Stimulated activated CD8-positive, alpha-beta memory T cell treated with anti-CD3 and anti-CD28 coated beads, Interleukin-4, amount 100 ng/mL, for 4 hours (primary cell): ENCODE measurements at places on chromosomes 12 and 14.

GRCh38 chr12:6824901-6825381, 3.3 kb upstream of the P3H3 start:
- DNase-seq = no peak

GRCh38 chr12:114835031-114835430, 151.1 kb upstream of the TBX3 start:
- DNase-seq = no peak

- no peak for DNase-seq
Observed at GRCh38 chr12:117596968-117597367, 235.5 kb upstream of the NOS1 start.

DNA sequence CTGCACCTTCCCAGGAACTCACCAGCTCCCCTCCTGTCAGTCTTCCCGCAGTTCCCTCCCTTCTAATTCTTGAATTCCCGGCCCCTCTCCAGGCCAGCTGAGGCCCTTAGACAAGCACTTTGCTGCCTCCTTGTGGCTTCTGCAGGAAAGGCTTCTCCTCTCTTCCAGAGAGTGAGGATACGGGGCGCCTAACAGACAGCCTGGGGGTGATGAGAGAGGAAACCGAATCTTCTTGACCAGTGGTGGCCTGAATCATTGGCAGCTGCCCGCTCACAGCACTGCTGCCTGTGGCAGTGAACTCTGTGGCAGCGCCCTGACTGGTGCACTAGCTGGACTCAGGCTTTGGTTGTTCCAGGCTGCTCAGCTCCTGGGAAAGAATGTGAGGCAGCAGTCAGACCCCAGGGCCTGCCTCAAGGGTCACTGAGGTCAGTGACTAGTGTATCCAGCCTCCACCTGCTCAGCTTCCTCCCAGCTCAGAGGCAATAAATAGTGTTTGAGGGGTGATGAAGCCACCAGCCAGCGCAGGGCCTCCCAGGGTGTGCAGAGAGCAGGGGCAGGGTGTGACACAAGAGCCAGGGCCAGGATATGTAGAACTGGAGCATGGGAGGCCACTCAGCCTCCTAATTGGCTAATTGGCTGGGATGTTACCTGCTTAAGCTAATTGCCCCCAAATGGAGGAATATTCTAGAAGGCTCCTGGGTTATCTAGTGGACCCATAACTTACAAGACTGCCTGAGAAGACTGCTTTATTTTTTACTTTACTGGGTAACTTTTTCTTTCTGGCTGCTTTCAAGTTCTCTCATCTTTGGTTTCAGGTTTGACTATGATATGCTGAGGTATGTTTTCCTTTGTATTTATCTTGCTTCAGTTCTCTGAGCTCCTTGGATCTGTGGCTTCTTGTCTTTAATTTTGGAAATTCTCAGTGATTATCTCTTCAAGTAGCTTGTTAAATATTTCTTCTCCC, 12.9 kb upstream of the MCRS1 start:
- no peak for DNase-seq

- no peak for DNase-seq
Observed at GRCh38 chr12:79560225-79560889, 130.4 kb downstream of the PAWR start.

DNA sequence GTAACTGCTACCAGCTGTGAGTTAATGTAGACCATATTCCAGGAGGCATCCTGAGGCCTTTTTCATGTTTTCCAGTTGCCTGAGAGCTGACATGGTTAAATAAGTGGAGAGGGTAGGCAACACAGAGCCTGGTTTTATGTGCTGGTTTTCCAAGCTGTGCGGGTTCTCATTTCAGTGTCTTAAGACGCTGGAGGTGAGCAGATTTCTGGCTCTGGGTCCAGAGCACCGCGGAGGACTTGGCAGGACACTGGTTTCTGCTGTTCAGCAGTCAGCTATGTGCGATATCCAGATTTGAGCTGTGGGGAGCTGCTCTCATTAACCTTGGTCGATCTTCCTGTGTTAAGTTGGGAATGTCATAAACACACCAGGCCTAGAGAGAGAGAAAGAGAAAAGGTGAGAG, 680.8 kb downstream of the BCL11B start:
- no peak for DNase-seq

DNA sequence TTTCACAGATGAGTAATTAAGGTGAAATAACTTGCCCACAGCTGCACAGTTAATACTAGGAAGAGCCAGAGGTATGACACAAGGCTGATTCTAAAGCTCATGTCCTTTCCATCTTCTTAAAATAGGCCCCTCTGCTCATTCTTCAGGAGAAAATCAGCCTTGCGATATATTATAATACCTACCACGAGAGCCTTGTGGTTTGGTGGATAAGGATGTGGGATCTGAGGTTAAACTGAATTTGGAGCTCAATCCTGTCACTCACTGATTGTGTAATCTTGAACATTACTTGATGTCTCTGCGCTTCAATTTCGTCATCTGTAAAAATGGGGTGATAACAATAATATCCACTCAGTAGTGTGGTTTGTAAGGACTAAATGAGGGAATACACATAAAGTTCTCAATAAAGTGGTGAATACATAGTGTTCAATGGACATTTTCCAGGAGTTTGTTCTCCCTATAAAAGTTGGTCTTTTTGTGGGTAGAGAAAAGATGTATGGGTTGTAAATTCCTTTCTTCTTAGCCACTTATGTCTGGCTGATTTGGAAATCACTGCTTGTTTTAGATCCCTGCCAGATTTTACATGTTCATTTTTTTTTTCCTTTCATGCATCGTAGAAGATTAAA, 25.1 kb upstream of the ATP2B1 start:
- DNase-seq = no peak

GRCh38 chr12:96400631-96401075, 414 bp upstream of the CDK17 start:
- no peak for DNase-seq

DNA sequence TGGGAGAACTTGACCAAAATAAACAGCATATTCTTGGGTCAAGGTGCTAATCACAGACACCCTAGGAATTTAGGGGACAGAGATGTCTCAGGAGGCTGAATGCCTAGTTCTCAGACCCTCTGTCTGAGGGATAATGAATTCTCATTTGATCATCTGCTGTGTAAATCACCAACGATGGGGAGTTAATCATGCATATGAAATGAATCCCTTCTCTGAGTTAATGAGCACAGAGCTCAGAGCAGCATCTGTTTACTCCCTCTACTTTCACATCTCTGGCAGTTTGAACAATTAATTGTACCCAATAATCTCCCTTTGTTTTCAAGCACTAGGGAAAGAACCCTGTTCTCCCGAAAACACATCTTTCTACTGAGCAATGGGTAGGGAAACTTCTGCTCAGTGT, 129.4 kb upstream of the SRRM4 start:
- no peak for DNase-seq

- DNase-seq = no peak
Observed at GRCh38 chr12:17642340-17642650, 447.7 kb downstream of the RERGL start.

DNA sequence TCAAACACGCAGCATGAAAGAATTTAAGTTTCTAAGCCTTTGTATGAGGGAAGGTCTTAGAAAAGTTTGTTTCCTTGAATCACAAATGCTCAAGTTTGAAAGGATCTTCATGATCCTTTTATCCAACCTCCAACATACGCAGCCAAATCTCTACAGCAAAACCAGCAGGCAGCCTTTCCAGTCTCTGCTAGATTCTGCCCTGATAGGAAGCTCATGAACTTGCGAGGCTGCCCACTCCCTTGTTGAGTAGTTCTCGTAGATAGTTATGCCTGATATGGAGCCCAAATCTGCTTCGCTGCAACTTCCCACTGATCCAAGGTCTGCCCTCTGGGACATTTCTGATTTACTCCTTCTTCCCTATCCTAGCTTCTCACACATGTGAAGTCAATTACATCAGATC, 272.9 kb downstream of the EGLN3 start:
- DNase-seq = no peak

- DNase-seq = no peak
Observed at GRCh38 chr14:89284333-89285058, 132.5 kb downstream of the FOXN3 start.

- no peak for DNase-seq
Observed at GRCh38 chr14:65879248-65880009, 466.9 kb downstream of the FUT8 start.
